CD8-positive, alpha-beta memory T cell (primary cell): ENCODE measurements at places on chromosomes 13 and 19. TPM values are rescaled to one million over a fixed set of nuclear protein-coding genes. Genes with fewer than 3 reads are reported as not detected.

ZNF823 gene
- polyA plus RNA-seq, result 3.6 TPM

C5AR2 gene
- polyA plus RNA-seq, result 0.06 TPM

IFI30 gene
- 10.9 TPM for polyA plus RNA-seq

ERICH6B gene
- polyA plus RNA-seq, result not detected

CKM gene
- polyA plus RNA-seq, result 0.13 TPM

ALOX5AP gene
- polyA plus RNA-seq, result 335 TPM

COL4A1 gene
- not detected for polyA plus RNA-seq

CYP2F1 gene
- not detected for polyA plus RNA-seq

ZNF99 gene
- not detected for polyA plus RNA-seq

RGL3 gene
- polyA plus RNA-seq, result not detected

SLITRK6 gene
- not detected for polyA plus RNA-seq

FAM216B gene
- polyA plus RNA-seq, result not detected

TTC9B gene
- not detected for polyA plus RNA-seq

MEIOSIN gene
- polyA plus RNA-seq, result not detected

PGLYRP2 gene
- 0.49 TPM for polyA plus RNA-seq

RAB4B gene
- 95.2 TPM for polyA plus RNA-seq
